ENCODE measurements at places on chromosomes 13 and 19.
A peak's percentile ranks its signal among the peaks of the same experiment; 100 is the strongest.

- no peak for DNase-seq
These were observed 528.3 kb upstream of the ATXN8OS start for GRCh38 chr13:69579351-69579750.

GRCh38 chr19:41903193-41903953 is 20.4 kb downstream of the ARHGEF1 start:
- DNase-seq = no peak

DNA sequence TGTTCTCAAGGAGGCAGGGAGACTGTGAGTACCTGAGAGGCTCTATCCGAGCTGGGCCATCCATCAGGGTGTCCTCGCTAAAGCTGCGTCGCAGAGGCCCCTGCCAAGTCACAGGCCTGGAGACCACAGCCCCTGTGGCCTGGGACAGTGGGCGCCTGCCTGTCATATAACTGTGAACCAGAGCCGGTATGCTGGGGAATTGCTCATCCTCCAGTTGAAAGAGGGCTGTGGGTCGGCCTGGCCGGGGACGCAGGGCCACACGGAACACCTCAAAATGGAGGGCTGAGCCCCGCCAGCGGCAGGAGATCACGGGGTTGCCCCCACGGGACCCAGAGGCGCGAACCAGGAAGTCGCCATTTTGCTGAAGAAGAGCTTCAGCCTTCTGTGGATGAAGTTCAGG is 6.6 kb downstream of the SH2D3A start:
- DNase-seq = no peak

DNA sequence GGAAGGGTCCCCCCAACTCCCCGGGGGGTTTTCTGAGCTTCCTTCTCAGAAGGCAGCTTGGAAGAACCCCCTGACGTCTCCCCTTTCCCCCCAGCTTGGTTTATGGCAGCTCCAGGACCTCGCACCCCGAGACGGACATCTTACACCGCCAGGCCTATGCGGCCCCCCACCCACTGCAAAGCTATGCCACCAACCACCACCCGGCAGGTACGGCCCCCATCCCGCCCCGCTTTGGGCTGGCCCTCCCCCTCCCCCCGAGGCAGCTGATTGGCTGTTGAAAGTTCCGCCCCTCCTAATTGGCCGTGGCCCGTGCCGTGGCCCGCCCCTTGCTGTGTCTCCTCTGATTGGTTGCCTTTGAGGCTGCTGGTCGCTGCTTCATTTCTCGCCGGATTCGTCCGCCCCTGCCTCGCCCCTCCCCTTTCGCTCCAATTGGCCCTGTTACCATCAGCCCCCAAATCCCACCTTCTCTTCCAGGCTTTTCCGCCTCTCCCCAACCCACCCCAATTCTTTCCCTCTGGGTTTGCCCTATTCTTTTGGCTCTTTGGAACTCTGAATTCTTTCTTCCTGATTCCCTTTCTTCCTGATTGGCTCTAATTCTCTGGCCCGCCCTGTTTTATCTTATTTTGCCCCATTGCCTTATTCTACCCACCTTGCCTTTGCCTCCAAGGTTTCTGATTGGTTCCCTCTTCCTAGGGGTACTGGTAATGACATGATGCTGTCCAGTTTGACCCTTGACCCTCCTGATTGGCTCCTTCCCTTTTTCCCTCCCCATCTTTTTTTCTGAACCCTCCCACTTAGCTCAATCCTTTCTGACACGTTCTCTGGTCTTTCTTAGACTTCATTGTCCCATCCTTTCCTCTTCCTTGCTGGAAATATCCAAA is 2.5 kb downstream of the PRR12 start:
- DNase-seq = peak; percentile 100

- DNase-seq = no peak
These were observed 67.1 kb downstream of the NUFIP1 start for GRCh38 chr13:44921931-44922758.

- DNase-seq = no peak
These were observed 55.7 kb downstream of the DACH1 start for GRCh38 chr13:71811344-71811743.

DNA sequence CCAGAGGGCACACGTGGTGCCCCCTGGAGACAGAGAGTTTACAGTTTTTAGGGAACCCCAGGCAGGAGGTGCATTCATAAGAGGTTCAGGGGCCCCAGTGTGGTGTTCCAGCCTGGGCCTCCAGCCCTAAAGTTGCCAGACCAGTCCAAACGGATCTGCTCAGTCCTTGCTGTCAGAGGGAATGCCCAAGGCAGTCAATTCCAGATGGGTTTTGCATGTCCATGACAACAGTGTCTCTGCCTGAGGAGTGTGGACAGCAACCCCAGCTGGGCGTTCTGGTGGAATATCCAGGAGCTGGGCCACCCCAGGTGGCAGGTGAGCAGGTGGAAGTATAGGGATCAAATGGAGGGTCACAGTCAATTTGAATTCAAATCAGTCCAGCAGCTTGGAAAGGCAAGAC is 25.3 kb downstream of the FBXO27 start:
- DNase-seq = no peak

DNA sequence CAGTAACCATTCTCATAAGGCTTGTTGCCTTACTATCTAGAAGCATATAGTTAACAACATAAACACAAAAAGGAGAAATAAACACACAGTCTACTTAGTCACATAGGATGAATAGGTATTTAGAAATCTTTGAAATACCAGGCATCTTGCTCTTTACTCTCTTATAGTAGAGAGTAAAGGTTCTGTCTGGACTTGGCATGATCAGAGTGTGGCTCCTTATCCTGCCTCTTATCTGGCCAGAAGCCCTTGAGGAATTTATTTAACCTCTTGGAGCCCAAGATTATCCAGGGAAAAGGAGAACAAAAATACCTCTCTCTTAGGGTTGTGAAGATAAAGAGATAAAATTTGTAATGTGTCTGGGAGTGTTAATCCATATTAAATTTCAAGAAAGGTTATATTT is 100.2 kb upstream of the MBNL2 start:
- no peak for DNase-seq

- peak; percentile 93 for DNase-seq
These were observed 9.4 kb downstream of the C19orf81 start for GRCh38 chr19:50658441-50659317.

GRCh38 chr19:6223461-6224307 is 56.1 kb downstream of the MLLT1 start:
- no peak for DNase-seq

- no peak for DNase-seq
These were observed 8.3 kb downstream of the LCP1 start for GRCh38 chr13:46173656-46174055.

DNA sequence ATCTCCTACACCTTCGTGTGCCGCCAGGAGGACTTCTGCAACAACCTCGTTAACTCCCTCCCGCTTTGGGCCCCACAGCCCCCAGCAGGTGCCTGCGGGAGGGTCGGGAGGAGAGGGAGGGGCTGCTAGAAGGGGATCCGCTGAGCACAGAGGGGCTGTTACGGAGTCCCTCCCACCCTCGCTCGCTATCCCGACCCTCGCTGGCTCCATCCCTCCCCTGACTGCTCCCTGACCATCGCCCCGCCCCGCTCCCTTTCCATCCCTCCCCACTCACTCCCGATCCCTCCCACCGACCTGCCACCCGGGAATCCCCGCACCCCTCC is 780 bp downstream of the CD177 start:
- no peak for DNase-seq

DNA sequence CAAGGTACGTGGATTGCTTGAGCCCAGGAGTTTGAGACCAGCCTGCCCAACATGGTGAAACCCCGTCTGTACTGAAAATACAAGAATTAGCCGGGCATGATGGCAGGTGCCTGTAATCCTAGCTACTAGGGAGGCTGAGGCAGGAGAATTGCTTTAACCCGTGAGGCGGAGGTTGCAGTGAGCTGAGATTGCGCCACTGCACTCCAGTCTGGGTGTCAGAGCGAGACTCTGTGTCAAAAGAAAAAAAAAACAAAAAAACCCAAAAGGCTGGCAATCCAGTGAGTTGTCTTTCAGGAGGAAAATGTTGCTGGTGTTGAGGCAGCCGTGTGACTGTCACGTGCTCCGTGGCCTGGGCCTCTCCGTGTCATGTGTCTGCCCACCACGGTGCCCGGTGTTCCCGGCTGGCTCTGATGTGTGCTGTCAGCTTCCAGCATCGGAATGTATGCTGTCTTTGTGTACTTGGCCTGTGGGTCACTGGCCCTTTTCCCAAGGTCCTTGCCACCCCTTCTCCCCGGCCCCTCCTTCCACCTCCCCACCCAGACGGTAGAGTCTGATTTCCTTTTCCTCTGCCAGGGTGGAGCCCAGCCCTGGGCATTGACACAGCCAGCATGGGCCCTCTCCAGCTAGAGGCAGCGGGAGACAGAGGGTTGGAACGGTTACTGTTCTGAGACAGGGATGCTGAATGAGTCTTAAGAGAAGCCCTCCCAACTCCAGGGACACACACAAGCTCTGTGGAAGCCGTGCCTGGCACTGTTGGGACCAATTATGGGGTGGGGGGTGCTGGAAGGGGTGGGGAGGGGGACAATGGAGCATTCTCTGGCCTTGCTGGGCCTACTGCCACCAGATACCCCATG is 7.2 kb upstream of the TUBB4A start:
- DNase-seq = no peak

DNA sequence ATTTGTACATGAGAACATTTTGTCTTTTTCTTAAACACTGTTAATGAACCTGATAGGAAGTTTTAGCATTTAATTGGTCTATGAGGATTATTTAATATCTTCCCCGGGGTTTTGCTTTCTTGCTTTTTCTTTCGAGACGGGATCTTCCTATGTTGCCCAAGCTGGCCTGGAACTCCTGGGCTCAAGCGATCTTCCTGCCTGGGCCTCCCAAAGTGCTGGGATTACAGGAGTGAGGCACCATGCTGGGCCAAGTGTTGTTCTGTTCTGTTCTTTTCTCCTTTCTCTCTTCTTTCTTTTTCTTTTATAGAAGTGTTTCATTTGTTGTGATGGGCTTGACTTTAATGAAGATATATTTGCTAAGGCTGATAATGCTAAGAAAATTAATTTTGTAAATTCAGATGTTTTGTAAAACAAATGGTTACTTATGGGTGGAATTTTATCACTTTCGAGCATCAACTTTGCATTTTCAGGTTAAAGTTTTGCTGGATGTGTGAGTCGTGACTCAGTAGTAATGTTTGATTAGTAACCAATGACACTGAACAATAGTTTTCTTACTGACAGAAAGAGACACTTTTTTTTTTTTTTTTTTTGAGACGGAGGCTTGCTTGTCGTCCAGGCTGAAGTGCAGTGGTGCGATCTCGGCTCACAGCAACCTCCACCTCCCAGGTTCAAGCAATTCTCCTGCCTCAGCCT is 2.2 kb downstream of the PAN3 start:
- DNase-seq = no peak

GRCh38 chr13:113150550-113151365 is 7.7 kb upstream of the PROZ start:
- no peak for DNase-seq

- no peak for DNase-seq
These were observed 19.9 kb downstream of the UHRF1 start for GRCh38 chr19:4929186-4929585.

GRCh38 chr13:50798923-50799322 is 44.6 kb downstream of the DLEU7 start:
- DNase-seq = no peak

- no peak for DNase-seq
These were observed 13.6 kb downstream of the TPP2 start for GRCh38 chr13:102610296-102610895.

DNA sequence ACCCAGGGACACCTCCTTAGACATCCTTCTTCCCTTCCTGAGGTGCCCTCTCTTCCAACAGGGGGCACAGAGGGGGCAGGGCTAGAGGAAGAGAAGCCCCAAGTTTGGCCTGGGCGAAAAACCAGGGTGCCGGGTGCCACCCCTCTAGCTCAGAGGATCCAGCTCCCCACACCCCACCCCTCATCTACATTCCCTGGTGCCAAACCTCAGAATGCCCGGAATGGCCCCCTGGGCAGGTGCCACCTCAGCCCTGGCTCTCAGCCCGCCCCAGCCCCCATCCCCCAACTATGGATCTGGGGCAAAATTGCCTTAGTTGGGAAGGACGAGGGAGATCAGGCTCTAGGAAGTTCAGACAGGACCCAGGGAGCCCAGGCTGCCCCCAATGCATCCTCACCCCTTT is 2.0 kb downstream of the CNN1 start:
- no peak for DNase-seq

DNA sequence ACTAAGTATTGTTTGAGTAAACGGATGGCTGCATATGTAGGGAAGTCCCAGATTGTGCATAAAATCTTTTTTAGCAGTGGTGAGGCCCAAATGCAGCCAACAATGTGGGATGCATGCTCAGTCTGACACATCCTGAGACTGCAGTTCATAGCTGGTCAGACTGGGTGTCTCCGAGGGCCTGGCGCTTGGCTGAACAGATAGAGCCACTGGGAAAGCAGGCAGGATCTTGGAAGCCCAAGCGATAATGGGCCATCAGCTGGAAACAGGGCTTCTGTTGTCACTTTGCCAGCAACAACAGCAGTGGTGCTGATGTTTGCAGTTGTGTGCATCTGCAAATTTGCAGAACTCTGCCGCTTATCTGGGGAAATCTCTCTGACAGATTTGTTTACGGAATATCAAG is 36.1 kb downstream of the MTUS2 start:
- DNase-seq = no peak

GRCh38 chr13:51325837-51326236 is 13.7 kb upstream of the SERPINE3 start:
- no peak for DNase-seq

Data from GM13977 (cell line).